ENCODE measurements at places on chromosomes 7 and 10.

DNA sequence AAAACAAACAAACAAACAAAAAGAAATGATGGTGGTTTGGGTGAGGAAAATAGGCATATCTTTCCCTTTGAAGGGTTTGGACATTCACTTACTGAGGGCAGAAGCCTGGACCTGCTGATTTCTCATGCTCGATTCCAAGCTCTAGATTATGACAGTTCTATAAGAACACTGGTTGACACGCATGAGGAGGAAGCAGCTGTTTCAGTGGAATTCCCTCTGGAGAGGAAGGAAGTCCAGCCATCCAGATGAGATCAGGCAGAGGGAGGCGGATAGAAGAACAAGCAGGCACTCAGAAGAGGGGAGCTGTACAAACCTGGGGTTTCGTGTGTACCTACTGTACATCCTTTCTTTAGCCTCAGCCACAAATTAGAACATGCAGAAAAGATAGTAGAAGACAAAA lies 691.9 kb downstream of the INHBA start:
- DNase-seq: no peak

- no peak for DNase-seq
Measured at GRCh38 chr7:156015237-156016020, 203.2 kb upstream of the SHH start.

DNA sequence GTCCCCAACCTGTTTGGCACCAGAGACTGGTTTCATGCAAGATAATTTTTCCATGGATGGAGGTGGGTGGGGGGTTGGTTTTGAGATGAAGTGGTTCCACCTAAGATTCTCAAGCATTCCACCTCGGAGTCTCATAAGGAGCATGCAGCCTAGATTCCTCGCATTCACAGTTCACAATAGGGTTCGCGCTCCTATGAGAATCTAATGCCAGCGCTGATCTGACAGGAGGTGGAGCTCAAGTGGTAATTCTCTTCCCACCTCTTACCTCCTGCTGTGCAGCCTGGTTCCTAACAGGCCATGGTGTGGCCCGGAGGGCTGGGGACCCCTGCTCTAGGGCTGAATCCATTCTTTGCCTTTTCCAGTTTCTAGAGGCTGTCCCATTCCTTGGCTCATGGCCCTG lies 19.1 kb upstream of the CDK1 start:
- DNase-seq: no peak

- no peak for DNase-seq
Measured at GRCh38 chr10:14592026-14592425, 182.7 kb downstream of the FAM107B start.

GRCh38 chr10:6142644-6143043 lies 53.8 kb downstream of the RBM17 start:
- DNase-seq: no peak

GRCh38 chr7:54581511-54581910 lies 39.3 kb downstream of the VSTM2A start:
- no peak for DNase-seq

GRCh38 chr7:42753811-42754363 lies 158.0 kb downstream of the C7orf25 start:
- DNase-seq: no peak

GRCh38 chr10:91462423-91462822 lies 52.3 kb downstream of the HECTD2 start:
- DNase-seq: no peak

DNA sequence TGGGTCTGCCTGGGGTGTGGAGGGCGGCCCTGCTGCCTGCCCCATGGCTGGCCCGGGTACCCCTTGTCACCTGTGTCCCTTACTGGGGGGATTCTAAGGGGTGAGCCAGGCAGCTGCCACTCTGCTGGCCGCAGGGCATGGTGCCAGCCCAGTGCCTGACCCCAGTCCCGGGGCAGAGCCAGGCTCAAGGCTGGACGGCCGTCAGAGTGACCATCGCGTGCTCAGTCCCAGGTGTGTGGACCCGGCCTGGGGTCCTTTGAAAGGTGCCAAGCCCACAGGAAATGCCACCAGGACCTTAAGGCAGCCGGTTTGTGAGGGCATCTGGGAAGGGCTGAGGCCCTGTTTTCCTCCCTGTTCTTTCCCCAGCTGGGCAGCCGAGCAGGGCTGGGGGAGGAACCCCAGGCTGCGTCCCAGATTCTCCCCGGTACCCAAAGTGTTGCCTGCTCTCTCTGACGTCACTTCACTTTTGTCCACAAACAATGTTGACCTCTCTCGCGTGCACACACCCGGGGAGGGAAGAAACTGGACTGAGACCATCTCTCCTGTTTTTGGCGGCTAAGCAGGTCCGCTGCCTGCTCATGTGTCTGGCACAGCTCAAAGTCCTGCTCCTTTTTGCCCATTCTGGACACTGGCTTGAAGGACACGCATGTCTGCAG lies 37.6 kb downstream of the PAPOLB start:
- DNase-seq: no peak

- no peak for DNase-seq
Measured at GRCh38 chr10:59108886-59109288, 67.6 kb upstream of the PHYHIPL start.

DNA sequence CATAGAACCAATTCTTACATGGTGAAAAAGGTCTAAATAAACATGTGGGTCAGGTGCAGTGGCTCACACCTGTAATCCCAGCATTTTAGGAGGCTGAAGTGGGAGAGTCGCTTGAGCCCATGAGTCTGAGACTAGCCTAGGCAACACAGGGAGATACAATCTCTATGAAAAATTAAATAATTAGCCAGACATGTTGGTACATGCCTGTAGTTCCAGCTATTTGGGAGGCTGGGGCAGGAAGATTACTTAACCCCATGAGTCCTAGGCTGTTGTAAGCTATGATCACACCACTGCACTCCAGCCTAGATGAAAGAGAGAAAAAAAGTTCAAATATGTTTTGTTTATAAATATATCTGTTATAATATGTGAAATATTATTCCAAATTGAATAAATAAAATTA lies 643.6 kb downstream of the IPMK start:
- DNase-seq: no peak

GRCh38 chr10:70330671-70331070 lies 46.9 kb upstream of the NPFFR1 start:
- DNase-seq: no peak

DNA sequence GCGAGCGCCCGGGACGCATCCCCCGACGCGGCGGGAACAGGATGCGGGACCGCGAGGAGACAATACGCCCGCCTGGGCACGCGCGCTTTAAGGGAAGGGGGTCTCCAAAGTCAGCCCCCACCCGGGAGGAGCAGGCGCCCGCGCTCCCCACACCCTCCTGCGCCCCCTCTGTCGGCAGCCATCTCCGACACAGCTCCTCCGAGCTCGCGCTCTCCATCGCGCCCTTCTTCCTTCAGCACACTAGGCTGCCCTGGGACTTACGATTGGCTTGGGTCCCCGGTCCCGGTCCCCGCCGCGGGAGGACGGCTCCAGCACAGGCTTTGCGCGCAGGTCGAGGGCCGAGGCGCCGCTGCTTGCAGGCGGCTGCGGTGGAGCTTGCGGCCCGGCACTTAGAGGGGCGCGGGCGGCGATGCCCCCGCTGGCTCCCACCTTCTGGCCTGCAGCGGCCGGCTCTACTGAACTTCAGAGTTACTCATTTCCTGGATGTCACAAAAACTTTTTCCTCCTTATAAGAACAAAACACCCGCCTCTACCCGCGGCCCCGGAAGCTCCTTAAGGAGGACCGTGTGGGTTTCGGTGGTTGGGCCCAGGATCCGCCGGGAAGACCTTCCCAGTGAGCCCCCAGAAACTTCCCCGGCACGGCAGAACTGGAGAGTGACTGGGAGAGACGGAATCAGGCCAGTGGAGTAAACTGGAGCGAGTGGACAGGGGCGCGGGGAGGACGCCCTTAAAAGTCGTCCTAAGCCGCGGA lies at the start of gene ITPRIP:
Gene ITPRIP (minus strand): TSS at position 481 of the 751 bp plus-strand sequence. CDS start 22,414 bp downstream, outside the sequence.
- peak; percentile 54 for DNase-seq

GRCh38 chr10:119233123-119233820 lies 25.9 kb downstream of the GRK5 start:
- DNase-seq: peak; percentile 15

- no peak for DNase-seq
Measured at GRCh38 chr7:126449611-126450268, 803.0 kb downstream of the GRM8 start.

Data from T-helper 2 cell (primary cell).